HL-60 (cell line): ENCODE measurements at places on chromosomes 16 and 17.

DNA sequence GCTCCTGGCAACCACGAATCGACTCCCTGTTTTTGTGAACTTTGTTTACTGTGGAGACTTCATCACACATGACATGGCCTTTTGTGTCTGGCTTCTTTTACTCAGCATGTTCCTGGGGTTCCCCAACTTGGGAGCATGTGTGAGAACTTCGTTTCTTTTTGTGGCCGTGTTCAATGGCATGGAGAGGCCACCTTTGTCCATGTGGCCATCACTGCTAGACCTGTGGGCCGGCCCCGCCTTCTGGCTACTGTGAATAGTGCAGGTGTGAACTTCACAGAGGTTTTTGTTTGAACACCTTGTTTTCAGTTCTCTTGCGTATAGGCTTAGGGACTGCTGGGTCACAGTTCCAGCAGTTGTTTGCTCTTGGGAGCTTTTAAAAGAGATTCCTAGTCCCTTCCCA is 5.7 kb upstream of the SLC38A8 start:
- no peak for DNase-seq

DNA sequence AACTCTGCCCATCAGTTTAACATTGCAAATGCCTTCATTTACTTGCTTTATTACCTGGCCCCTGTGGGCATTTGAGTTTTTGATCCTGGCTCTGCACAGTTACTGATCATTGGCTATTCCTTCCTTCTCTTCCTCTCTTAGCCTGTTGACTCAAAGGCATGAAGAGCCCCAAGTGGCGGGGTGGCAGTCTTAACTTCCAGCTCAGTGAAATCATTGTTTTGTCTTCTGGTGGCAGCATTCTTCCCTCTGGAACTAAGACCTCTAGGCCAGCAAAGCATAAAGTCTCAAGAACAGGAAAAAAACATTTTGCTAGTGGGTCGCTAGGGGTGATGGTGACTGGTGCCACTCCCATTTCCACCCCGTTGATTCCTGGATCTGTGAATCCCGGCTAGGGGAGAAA is 52.3 kb upstream of the MRTFB start:
- DNase-seq = no peak

GRCh38 chr17:21376759-21377690 is 868 bp downstream of the KCNJ12 start:
- DNase-seq = no peak

DNA sequence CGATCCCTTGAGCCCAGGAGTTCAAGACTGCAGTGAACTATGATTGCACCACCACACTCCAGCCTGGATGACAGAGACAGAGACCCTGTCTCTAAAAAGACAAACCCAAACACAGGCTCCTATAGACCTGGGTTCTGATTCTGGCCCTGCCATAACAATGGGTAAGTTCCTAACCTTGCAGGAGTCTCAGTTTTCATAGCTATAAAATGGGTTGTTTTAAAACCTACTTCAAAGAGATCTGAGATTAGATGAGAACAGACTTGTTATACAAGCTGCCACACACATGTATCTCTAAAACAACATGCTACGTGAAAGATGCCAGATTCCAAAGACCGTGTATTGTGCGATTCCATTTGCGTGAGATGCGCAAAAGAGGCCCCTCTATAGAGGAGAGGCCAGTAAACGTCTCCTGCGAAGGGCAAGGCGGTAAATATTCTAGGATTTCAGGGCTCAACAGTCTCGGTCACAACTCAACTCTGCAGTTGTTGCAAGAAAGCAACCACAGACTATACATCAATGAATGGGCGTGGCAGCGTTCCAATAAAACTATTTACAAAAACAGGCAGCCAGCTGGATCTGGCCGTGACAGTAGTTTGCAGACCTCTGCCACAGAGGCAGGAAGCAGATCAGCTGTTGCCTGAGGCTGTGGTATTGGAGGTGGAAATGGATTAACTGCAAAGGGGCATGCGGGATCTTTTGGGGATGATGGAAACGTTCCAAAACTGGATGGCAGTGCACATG is 5.9 kb downstream of the CORO7 start:
- no peak for DNase-seq

GRCh38 chr17:40459636-40460603 is 16.7 kb downstream of the IGFBP4 start:
- DNase-seq = no peak

- no peak for DNase-seq
Measured at GRCh38 chr17:50036455-50037261, 19.3 kb upstream of the ITGA3 start.

DNA sequence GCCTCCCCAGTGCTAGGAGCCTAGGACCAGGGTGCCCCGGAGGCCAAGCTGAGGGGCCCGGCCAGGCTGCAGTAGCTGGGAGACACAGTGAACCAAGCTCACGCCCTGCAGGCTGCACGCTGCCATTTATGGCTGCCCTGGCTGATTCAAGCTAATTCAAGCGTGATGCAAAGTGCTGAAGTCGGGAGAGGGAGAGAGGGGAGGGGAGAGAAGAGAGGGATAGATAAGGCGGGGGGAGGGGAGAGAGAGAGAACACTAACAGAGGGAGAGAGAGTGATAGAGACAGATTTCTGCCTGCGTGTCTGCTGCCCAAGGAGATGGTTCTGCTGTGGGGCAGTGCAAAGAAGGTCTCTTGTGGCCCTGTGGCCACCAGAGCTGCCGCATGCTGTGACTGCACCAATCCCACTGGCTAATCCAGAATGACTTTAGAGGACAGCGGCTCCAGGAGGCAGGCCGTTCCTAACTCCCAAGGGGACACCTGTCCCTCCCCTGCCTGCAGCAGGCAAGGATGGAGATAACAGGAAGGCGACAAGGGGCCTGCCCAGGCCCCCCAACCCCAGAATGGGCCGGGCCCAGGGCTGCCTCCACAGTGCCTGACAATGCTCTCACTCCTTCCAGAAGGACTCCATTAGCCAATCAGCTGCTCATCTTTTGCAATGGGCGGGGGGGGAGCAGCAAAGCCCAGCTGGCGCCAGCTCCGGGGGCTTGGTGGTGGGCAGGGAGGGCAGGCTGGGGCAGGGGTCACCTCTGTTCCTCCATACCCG is 12.9 kb downstream of the MXRA7 start:
- DNase-seq = no peak

DNA sequence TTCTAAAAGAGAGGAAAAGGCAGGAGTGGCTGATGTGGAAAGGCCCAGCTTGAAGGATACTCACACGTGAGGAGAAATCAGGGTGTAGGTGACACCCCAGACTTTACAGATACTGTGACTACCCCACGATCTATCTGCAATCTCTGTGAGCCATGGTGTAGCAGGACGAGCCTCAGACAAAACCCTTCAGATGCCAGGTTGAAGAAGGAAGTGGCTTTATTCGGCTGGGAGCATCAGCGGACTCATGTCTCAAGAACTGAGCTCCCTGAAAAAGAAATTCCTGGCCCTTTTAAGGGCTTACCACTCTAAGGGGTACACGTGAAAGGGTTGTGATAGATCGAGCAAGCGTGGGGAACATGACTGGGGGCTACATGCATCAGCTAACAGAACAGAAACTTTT is 4.7 kb upstream of the SLC6A4 start:
- no peak for DNase-seq

DNA sequence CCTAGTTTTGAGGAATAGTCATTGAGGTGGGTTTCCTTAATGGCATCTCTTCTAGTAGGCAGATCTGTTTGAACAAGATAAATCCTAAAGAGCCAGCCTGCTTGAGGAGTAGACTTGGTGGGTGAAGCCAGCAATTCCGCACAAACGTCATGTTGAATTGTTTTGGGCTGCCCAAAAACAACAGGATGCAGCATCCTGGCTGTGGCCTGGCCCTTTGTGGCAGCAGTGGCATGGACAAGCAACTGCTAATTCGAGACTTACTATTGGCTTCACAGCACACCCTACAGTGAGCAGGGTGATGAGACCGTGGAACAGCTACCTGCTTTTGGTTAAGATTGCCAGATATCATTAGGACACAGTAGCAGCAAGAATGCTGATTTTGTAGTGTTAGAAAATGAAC is 9.3 kb upstream of the VPS4A start:
- no peak for DNase-seq

- DNase-seq = no peak
Measured at GRCh38 chr17:2889256-2889655, 93.0 kb downstream of the RAP1GAP2 start.

DNA sequence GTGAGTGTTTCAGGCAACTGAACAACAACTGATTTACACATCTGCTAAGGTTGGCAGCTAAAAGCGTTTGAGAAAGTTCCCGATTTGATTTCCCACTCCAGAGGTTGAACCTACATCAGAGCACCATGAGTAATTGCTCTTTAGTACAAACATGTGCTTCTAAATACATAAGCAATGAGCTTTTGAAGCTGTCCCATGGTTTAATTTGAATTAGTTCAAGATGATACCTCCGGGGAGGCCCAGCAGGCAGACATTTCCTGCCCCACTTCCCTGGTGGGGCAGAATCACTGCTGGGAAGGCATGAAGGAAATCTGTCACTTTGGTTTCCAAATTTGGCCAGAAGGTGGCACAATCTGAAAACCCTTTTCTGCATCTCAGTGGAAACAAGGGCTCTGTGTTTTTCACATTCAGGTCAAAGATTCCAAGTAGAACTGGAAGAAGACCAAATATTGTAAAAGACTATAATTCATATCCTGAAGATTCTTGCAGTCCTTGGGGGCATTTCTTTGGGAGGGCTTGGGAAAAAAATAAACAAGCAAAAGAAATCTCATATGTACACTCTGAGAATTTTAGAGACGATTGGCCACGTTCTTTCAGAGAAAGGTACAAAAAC is 176.2 kb upstream of the FAM20A start:
- DNase-seq = peak; percentile 45

- DNase-seq = peak; percentile 25
Measured at GRCh38 chr17:2025622-2026309, 632 bp upstream of the RTN4RL1 start.

DNA sequence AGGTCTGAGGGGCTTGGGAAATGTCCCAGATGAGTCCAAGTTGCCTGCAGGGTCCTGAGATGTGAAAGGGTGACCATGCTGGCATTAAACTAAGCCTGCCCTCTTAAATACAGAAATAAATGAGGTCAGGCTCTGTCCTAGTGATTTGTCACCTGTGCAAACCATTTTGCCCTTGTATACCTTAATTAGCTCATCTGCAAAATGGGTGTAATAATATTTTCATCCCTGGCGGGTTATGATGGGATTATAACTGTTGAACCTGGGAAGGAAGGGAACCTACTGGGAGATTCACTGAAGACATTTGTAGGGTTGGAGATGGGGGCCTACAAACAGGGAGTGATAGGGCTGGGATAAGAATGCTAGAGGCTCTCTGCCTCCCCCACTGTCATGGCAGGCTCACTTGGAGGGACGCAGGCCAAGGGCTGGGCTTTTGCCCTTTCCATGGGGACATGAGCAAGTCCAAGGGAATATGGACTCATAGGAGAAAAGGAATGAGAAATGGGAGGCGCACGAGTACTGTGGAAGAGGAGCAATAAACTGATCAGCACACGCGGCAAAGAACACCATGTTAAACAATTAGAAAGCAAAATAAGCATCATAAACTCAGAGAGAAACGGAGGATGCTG is 4.4 kb downstream of the NKD1 start:
- no peak for DNase-seq

GRCh38 chr17:62309396-62309795 is 71.0 kb upstream of the EFCAB3 start:
- DNase-seq = no peak

DNA sequence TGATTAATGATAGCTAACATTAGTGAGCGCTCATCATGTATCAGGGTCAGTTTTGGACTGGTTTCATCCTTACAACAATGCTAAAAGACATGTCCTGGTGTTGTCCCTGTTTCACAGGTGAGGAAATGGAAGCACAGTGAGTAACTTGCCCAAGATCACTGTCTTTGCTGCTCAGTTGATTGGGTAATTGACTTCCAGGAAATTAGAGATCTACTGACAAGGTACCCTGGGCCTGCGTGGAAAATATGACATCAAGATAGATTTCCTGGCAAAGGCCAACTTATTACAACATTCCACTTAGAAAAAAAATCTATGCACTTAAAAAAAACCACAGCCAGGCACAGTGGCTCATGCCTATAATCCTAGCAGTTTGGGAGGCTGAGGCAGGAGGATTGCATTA is 96.3 kb downstream of the CYLD start:
- no peak for DNase-seq

GRCh38 chr16:61289141-61289540 is 747.1 kb downstream of the CDH8 start:
- DNase-seq = no peak

DNA sequence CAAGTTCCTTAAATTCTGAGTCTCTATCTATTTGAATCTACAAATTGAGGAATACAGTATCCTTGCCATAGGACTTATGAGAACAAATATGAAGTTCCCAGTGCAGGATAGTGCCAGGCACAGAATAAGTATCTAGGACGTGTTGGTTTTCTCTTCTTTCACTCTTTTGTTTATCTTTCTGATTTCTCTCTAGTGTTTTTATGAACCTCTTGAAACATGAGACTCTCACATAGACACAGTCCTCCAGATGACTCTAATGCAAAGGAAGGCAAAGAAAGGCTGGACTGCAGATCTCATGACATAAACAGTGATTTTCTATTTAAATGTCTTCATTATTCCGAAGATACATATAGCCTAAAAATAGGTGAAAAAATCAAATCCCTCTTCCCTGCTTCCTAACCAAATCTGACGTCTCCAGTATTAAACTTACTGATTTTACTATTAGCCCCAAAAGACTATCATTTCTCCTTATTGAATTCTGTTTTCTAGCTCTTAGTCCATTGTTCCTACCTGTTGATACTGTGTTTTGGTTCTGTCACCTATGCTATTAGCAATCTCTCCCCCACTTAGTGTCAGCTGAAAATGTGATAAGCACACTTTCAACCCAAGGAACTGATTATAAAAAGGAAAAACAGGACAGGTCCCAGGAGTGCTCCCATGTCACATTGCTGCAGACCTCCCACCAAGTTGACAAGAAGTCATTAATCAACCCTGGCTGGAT is 24.9 kb upstream of the ADAMTS18 start:
- DNase-seq = no peak
